Islet precursor cell (in vitro differentiated cells): ENCODE measurements at places on chromosomes 16 and 17.

- no peak for DNase-seq
Observed at GRCh38 chr17:185445-186138, 4.1 kb upstream of the DOC2B start.

DNA sequence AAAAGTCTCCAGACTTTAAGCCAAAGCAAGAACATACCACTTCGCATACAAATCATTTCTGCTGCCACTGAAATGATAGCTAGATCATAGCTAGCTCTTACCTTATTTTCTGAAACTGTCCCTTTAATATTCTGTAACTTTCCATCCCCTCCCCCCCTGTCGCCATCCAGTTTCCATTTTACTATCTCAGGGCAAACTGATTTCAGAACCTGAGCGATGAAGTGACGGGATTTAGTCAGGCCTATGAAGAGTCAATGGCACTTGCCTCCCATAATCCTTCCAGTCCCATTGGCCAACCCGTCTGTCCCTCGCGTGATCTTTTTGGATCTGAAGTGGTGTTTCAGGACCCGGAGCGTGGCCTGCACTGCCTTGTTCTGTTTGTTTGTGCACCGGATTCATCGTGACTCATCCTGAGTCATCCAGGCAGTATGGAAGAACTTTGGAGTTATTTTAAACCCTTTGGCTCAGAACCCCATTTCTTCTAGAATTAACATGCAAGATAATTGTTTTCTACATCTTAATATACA lies 199.8 kb upstream of the CHMP6 start:
- peak; percentile 90 for DNase-seq

DNA sequence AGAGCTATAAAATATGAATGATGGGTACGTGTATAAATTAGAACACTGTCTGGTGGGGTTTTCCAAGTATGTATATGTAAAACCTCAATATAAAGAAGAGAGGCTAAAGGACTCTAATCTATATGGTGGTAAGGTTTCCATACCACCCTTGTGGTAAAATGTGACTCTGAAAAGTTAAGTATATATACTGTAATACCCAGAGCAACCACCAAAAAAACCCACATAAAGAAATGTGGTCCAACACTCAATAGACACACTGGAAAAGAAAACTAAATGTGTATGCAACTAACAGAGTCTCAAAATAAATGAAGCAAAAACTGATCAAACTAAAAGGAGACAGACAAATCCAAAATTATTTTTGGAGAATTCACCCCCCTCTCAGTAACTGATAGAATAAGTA lies 72.2 kb downstream of the XPO6 start:
- DNase-seq = no peak

DNA sequence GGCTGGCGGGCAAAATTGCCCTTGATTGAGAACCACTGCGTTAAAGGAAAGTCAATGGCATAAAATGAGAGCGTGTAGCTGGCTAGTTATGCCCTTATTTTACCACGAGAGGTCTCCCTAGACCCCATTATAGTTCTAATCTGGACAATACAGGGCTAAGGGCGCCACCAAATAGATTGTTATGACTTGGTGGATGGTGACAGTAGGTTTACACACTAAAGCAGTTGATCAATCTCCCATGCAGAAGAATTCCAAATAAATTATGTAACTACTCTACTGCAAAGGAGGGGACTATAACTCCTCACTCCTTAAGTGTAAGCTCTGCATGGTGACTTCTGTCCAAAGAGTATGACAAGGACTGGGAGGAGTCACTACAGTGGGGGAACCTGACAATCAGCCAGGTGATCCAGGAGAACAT lies 20.4 kb upstream of the YPEL2 start:
- peak; percentile 67 for DNase-seq

- no peak for DNase-seq
Observed at GRCh38 chr16:57042157-57043111, 49.9 kb upstream of the CPNE2 start.

- peak; percentile 86 for DNase-seq
Observed at GRCh38 chr17:68011199-68011665, 15.0 kb upstream of the C17orf58 start.

DNA sequence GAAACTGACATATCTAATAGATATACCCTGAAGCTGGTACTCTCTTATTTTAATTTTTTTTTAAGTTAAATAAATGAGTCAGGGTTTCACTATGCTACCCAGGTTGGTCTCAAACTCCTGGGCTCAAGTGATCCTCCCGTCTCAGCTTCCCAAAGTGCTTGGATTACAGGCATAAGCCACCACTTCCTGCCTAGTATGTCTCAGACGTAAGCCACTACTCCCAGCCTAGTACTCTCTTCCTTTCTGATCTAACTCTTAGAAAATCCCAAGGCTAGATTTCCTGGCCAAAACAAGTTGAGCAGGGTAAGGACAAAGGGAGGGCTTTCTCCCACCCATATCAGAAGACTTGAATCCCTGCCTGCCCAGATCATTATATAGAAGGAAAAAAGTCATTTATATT lies 33.7 kb downstream of the HOXB1 start:
- DNase-seq = peak; percentile 83

DNA sequence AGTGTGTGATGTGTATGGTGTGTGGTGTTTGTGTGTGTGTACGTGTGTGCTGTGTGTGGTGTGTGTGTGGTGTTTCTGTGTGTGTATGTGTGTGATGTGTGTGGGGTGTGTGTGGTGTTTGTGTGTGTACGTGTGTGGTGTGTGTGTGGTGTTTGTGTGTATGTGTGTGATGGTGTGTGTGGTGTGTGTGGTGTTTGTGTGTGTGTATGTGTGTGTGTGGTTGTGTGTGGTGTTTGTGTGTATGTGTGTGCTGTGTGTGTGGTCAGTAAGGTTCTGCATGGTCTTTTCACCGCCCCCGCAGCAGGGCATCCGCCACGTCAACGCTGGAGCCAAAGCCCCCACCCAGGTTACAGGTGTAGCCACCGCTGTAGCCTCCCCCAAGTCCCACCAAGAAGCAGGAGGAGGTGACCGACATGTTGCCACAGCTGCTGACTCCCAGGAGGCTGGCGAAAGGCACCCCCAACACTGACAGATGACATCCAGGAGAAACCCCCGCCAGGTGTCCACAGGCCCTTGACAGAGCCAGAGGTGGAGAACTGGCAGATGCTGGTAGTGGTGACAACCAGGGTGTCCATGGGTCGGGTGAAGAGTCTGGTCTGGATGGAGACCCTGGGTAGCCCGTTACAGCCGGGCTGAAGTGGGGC lies 9.3 kb upstream of the KRT17 start:
- DNase-seq = no peak

DNA sequence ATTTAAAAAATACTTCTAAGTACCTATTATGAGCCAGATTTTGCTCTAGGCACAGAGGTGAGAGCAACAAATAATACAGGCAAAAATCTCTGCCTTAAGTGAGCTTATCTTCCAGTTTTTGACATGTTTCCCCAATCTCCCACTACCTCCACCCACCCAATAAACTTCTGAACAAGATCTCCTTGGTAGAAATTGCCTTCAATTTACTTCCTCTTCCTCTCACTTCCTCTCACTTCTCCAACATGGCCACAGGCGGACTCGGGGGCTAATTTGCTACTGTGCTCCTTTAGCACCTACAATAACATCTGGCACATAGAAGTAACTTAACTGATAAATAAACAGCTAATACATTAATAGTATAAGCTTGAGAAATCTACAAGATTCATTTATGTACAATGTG lies 82.6 kb downstream of the CACNG1 start:
- no peak for DNase-seq

DNA sequence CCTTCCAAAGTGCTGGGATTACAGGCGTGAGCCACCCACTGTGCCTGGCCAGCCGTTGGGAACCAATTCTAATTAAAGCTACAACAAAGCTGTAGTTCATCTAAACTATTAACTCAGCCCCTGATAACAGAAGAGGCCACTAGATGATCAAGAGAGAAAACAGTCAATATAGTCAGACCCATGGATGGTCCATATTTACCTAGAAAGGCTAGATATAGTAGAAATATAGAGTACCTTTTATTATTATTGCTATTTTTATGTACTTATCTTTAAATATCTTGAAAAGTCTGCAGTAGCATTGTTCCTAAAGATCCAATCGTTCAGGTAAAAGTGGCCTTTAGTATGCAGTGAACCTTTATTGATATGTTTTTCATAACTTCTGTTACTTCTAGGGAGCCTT lies 43.2 kb downstream of the RNF213 start:
- no peak for DNase-seq

GRCh38 chr17:29504711-29505110 lies 62.1 kb downstream of the ABHD15 start:
- DNase-seq = no peak

GRCh38 chr17:62650587-62650986 lies 23.1 kb downstream of the MRC2 start:
- DNase-seq = no peak

- DNase-seq = no peak
Observed at GRCh38 chr17:50818921-50819657, 16.3 kb upstream of the WFIKKN2 start.

DNA sequence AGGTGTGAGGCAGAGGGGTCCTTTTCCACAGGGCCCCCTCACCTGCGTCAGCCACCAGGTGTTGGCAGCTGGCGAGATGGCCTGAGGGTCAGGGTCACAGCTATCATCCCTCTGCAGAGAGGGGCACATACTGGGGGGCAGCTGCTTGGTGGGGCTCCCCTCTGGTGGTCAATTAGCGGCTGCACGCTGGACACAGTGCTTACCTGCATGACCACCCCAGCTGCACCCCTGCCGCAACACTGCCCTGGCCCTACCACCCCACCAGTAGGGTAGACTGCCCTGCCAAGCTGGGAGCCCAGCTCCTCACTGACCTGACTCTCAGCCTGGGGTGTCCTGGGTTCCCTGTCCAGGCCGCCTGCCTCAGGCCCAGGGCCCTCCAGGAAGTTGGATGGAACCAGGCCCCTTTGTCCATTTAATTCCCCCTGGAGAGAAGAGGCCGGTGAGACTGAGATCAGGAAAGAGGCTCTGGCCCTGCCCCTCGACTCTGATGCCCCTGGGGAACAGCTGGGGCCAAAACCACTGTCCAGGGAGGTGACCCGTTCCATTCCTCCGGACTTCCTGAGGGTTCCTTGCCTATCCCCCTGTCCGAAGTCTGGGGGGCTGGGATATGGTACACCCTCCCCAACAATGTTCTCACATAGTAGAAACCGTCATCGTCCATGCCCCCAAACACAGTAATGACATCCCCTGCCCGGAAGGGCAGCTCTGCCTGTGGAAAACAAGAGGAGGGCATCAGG lies 23.7 kb downstream of the TSPOAP1 start:
- peak; percentile 51 for DNase-seq

DNA sequence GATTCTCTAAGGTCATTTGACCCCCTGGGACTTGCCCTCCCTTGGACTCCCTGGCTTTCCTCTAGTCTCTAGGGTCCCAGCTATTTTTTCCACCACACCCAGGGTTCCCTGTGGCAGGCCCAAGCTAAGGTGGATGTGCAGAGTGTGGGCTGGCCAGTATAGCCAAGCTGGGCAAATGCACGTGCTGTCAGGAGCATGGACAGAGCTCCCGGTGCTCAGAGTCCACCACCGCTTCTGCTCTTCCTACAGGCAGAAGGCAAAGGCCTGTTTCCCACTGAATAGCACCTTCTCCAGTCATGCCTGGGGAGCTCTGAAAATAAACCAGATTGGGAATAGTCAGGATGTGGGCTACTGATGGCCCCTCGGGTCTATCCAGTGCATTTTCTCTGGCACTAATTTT lies 53.3 kb downstream of the GNAO1 start:
- DNase-seq = no peak

- no peak for DNase-seq
Observed at GRCh38 chr17:64055183-64056142, 35.0 kb upstream of the ICAM2 start.

DNA sequence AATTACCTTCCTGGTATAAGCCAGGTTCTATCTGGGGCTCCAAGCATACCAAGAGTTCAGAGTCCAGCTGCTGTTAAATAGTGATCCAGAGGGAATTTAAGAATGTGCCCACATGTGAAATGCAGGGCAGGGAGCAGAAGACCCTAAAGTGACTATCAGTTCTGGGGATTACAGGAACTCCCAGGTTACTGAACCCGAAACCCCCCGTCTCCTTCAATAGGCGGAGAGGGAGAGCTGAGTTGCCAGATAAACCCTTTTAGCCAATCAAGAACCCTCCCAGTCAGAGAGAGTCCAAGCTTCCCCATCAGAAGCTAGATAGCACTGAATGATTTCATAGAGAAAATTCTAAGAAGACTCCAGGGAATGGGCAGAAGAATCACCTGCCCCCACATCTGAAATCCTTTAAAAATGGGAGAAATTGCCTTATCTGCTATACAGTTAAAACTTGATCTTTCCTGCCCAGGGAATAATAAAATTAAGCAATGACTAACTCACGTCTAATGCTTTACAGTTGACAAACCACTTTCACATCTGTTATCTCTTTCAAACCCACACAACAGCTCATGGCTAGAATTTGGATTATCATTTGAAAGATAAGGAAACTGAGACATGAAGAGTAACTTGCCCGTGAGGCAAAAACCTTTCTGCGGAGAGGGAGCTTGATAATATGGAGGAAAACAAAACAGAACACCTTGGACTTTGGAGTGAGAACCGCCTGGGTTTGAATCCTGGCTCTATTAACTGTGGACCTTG lies 10.2 kb downstream of the NOG start:
- no peak for DNase-seq

DNA sequence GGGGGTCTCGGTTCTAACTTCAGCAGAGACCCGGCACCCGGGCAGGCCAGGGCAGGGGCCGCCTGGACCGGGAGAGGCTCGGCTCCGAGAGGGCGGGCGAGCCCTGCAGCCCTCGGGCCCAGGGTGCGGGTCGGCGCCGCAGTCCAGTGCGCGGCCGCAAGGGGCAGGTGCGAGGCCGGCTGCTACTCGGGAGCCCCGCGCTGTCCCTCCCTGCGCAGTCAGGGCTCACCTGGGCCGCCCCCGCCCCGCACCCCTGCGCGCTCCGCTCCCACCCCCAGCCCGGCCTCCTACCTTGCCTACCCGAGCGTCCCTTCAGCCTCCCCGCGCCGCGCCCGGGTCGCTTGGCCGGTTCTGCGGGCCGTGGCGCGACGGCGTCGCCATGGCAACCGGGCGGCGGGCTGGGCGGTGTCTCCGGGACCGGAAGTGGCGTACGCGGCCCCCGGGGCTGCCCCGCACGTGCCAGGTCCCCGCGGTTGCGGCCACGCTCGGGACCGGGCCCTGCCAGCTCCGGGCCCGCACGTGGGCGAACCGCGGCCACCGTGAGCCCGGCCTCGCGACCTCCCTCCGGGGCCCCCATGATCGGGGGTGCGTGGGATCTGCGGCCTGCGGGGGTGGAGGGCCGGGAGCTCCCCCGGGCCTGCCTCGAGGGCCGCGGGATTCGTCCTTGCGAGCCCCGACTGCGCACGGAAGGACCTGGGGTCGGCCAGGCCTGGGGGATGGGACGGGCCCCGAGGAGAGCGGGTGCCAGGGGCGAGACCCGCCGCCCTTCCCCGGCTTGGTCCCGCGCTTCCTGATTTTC lies at the start of gene CYB561:
Gene CYB561, minus strand, starts transcription at position 353 of the 799 bp plus-strand sequence. CDS start 8,759 bp downstream, outside the sequence.
- peak; percentile 91 for DNase-seq

GRCh38 chr16:75570396-75571065 lies 4.4 kb downstream of the GABARAPL2 start:
- no peak for DNase-seq
